T-helper 17 cell (primary cell): ENCODE measurements at places on chromosomes 12 and 14.
A peak's percentile ranks its signal among the peaks of the same experiment; 100 is the strongest.

DNA sequence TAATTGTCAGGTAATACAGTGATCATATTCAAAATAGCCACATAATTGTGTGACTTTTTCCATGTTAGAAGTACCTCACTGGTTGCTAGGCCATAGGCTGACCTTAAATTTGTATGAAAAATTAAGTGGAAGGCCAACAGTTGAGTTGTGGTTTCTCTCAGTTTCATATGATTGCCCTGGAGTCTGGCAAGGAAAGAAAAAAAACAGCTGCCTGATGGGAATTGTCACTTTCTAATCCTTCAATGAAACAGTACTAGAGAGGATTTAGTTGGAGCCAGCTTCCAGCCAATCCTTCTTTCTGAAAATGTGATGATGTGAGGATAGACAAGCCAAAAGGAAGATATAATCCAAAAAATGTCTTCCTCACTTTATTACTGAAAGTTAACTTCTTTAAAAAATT is 113.6 kb downstream of the ALX1 start:
- no peak for DNase-seq

DNA sequence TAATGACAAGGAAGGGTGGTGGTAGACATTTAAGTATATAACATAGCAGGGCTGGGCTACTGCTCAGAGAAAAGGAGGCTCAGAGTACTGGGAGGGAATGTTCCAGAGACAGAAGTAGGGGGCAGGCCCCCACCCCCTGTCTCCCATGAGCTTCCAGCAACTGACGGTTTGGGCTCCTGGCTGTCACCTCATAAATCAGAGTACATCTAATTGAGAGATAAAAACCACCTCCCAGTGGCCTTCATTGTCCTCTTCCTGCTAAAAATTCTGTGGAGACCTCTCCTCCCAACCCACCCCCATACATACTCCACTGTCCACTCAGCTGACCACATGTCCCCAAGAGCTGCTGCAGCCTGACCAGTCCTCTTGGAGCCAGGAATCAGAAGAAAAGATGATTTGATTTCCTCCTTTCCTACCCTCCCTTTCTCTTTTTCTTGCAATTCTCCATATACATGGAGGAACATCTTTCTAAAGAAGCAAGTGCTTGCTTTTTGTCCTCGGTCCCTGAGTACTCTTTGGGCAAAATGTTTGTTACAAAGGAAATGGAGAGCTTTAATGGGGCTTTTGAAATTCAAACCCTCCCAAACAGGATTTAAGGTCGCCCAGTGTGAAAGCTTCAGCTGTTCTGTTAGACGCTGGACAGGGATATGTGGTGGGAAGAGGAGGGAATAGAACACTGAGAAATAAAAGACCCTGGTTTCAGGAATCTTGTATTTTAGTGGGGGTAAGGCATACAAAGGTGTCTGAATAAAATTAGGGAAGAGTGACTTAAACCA is 16.4 kb upstream of the KCNA5 start:
- DNase-seq = no peak

DNA sequence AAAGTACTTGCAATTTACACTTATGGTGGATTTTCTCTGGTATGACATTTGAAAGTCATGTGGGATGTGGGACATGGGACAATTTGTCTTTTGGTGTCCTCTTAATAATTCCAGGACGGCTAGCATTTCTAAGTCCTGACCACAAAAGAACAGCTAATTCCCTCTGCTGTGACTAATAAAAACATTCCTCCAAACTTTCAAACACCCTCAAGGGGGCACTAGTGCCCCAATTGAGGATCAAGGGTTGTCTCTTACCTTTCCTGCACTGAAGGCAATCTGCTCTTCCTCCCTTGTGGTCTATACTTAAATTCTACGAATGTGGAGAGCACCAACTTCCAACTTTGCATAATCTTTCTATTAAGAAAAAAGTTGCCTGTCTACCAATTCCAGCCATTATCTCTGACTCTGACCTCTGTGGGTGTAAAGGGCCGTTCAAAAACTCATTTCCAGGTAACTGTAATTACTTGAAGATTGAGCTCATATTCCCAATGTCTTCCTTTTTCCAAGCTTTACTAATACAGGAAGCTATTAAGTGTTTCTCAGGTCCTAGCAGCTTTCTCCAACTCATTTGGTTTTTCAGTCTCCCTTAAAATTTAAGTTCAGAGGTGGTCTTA is 210.2 kb downstream of the PTPRO start:
- peak; percentile 27 for DNase-seq

GRCh38 chr12:111488271-111488670 is 82.5 kb downstream of the SH2B3 start:
- no peak for DNase-seq

GRCh38 chr12:123104809-123105208 is 46.1 kb downstream of the PITPNM2 start:
- DNase-seq = no peak

DNA sequence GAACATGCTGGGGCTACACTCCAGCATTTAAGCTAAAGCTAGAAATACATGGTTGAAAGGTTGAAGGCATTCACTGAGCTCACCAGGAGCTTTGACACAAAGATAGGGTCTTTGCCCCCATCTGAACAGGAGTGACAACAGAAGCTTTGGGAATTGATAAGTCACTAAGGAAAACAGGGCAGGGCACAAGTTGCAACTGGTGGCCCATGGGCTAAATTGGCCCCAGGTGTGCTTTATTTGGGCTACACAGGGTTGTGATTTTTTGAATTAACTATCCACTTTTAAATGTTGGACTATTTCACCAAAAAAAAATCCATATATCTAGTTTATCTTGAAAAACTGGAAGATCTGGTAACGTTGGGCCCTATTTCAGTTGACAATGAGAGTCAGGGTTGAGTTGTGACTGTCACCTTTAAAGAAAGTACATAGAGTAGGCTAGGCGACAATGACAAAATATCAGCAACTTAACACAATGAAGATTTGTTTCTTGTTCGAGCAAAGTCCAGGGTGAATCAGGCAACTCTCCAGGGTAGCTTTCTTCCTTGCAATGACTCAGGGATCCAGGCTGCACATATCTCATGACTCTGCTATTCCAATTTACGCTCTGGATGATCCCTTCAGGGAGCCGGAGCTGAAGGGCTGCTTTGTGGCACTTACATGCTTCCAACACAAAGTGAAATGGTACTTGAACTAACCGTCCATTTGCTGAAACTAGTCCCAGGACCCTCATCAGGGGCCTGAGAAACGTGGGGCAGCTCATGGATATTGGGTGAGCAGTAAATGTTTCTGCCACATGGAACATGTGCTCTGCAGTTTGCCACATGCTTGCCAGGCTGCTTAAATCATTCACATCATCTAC is 13.3 kb upstream of the EIF4B start:
- no peak for DNase-seq

DNA sequence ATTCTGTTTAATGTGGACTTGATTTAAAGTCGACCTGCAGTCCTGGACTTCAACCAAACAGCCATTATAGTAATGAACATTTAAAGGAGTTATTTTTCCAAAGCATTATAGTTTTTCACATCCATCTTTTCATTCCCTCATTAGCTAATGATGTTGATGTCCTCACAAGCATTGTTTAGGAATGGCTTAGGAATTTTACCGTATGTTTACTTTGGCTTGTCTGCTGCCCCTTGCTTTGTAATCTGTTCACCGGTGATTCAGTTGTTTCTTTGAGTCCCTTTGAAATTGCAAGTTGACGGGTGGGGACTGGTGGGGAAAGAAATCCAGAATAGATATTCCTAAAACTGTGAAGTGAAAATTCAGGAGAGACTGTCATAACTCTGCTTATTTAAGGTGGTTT is 25.4 kb downstream of the PRKCH start:
- no peak for DNase-seq

DNA sequence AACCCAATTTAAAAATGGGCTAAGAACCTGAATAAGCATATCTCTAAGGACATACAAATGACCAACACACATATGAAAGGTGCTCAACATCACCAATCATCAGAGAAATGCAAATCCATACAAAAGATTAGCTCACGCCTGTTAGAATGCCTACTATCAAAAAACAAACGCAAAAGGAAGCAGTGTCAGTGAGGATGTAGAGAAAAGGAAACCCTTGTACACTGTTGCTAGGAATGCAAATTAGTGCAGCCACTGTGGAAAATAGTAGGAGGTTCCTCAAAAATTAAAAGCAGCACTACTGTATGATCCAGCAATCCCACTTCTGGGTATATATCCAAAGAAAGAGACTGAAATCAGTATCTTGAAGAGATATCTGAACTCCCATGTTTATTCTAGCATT is 133.0 kb downstream of the CPNE8 start:
- no peak for DNase-seq

DNA sequence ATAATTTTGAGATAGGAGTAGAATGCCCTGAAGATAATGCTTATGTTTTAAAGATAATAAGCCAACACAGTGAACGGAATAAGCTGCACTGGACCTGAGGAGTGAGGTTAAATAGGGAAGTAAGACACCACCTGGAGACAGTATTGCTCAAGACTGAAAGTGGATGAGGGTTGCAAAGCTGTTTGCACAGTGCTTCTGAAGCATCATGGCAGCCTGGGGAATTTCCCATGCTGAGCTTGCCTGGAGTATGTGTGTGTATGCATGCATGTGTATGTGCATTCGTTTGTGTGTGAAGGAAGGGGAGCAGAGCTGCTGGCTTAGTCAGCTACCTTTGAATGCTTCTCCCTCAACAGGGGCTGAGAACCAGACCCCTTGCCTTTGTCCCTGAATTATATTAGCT is 35.8 kb downstream of the BHLHE41 start:
- DNase-seq = no peak

- DNase-seq = no peak
Observed at GRCh38 chr14:82720946-82721345, 1187.3 kb upstream of the SEL1L start.

DNA sequence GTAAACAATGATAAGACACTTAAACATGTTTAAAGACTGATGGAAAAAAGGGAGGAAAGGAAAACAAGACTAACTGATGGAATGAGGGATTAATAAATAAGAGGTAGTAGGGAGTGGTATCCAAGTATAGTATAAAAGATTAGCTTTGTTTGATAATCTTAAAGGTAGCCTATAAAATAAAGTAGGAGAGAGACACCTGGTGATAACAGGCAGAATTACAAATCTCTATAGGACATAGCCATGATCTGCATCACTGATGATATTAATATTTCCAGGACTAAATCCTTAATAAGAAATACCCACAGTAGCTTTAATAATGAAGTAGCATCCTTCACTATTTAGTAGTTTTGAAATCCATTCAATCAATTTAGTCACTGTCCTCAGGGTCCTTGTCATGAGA is 30.4 kb downstream of the DLGAP5 start:
- DNase-seq = no peak

DNA sequence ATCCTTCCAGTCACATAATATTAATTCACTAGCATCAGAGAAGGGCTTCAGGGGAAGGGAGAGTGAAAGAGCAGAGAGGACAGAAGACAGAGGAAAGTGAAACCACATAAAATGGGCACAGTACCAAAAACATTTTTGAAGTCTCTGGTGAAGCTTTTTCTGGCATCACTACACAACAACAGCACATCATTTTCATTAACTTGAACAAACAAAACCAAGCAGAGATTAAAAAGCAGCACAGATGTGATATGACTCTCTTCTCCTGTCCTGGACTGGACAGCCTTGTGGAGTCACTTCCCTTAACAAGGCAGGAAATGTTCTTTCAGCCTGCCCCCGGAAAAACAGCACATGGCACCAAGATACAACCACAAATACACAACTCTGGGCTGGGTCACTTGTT is 112.0 kb downstream of the TSPAN8 start:
- no peak for DNase-seq

DNA sequence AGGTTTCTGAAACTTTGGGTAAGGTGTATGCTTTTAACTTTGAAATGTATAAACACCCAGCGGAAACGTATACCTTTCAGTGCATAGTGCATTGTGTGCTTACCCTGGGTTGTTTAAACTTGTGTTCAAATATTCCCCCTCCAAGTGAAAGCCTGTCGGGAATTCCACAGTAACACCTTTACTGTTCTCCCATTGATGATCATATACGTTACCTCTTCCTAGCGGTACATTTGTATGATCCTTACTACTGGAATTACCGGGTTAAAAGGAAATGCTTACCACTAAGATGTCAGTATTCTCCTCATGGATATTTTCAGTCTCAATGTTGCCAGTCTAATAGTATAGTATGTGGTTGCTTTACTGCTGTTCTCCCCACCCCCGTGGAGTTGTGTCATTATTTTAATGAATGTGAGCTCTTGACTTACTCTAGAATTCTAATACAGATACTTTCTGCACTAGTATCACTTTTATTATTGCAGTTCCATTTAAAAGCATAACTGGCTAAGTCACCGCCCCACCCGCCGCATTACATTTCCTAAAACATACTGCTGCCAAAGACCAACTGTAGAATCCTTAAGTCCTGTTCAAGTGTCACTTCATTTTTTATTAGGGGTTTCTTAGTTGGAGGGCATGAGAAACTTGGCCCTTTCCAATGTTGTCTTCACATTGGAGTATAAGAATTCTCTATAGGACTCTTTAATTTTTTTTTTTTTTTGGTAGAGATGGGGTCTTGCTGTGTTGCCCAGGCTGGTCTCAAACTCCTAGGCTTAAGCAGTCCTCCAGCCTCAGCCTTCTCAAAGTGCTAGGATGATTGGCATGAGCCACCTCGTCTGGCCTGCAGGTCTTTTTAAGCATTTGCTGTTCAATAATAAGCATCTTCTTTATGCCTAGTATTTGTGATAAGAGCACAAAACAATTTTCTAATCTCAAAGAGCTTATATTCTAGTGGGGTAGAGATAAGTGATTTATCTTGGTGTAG is 24.9 kb downstream of the NUDT4 start:
- DNase-seq = no peak

- DNase-seq = no peak
Observed at GRCh38 chr12:32047357-32048212, 59.1 kb upstream of the BICD1 start.

GRCh38 chr12:42873401-42873800 is 283.9 kb upstream of the PRICKLE1 start:
- no peak for DNase-seq

- DNase-seq = peak; percentile 55
Observed at GRCh38 chr12:52155048-52155868, 36.6 kb downstream of the KRT80 start.

GRCh38 chr12:23980826-23981225 is 31.4 kb upstream of the SOX5 start:
- no peak for DNase-seq

GRCh38 chr12:14365294-14366208 is at the start of gene ATF7IP:
Gene ATF7IP, plus strand, starts transcription at chr12:14365682. Its CDS starts 58,234 bp downstream, at chr12:14423916.
- DNase-seq = peak; percentile 91

- no peak for DNase-seq
Observed at GRCh38 chr14:49584058-49584457, 2.1 kb downstream of the RPS29 start.
